ENCODE measurements at places on chromosomes 6 and 20.

GRCh38 chr6:2021713-2022125, 223.7 kb downstream of the GMDS start:
- DNase-seq: no peak

DNA sequence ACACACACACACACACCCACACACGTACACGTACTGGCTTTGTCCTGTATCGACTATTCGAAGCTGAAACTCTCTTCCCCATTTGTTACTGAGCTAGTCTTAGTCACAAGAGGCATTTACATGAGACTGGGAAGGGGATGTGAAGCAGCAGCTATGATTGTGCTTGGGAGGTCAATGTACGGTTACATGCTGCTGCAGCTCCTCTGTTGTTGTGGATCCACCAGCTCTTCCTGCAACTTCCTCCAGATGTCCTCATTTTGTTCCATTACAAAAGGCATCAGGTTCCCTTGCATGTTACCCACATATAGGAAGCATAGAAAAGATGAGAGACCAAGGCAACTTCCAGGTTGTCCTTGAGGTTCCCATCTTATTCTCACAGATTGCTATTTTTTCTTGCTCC, 612.4 kb upstream of the IMPG1 start:
- no peak for DNase-seq

- no peak for DNase-seq
These were observed 156.2 kb downstream of the THBS2 start for GRCh38 chr6:169097381-169097959.

DNA sequence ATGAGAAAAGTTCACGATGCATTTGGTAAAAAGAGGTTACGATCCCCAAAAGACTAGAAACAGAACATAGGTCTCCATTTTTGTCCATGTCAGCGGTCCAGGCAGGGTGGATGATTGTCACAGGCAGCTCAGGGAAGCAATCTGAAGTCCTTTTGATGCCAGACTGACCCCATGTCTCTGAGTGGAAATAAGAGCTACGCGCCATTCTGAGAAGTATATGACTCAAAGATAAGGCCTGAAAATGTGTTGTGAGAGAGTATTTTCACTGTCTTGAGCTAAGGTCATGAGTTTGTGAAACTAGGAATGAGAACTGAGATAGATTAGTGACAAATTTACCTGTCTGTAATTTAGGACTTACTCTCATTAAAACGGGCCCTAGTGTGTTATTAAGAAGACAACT, 69.5 kb downstream of the LYRM4 start:
- DNase-seq: no peak

- DNase-seq: no peak
These were observed 40.7 kb downstream of the YTHDF1 start for GRCh38 chr20:63175038-63175895.

GRCh38 chr6:80468398-80468797, 361.9 kb downstream of the BCKDHB start:
- DNase-seq: no peak

DNA sequence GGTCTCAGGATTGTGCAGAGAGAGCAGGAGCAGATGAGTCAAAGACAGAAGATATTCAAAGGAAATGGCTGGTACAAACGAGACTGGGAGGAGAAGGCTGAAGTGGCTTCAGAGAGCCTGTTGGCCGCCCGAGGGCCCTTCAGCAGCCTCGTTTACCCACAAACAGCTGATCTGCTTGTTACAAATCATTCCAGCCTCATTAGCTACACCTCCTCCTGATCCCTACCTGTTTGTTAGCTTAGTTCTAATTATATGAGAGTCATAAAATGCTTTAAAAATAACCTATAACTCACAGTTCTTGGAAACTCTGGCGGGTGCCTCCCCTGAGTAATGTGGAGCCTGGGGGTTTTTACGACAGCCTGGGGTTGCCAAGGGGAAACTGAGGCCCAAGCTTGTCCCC, 12.6 kb downstream of the GLP1R start:
- no peak for DNase-seq

DNA sequence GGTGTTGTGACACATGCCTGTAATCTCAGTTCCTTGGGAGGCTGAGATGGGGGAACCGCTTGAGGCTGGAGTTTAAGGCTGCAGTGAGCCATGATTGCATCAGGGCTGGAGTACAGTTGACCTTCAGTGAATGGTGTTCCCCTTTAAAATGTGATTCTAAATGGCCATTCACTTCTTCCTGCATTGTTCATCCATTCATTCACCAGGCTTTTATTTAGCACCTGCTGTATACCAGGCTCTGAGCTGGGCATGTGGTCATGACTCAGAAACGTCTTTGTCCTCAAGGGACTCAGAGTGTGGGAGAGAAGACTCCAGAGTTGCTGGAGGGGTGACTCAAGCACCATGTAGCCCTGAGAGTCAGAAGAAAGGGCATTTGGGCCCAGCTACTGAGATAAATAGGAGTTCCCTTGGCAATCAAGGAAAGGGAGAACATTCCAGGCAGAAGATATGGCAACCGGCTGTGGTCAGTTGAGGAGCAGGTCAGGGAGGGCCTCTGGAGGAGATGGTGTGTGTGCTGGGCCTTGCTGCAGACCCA, 101.1 kb downstream of the DLGAP4 start:
- DNase-seq: no peak

DNA sequence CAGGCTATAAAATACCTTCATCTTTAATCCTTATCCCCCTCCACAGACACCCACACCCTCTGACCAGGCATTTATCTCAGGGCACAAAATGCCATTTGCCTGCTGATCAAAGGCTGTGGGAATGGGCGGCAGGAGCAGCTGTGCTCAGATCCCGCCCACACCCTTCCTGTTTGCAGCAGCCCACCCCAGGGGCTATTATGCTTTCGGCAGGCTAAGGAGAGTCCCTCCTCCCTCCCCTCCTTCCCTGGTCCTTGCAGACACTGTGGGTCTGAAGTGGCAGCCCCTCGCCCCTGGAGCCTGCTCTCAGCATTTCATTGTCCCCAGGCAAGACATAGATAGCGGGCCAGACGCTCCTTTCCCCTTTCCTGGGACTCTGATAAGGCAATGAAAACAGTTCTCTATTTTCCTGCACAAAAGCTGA, 220.8 kb upstream of the HEY2 start:
- no peak for DNase-seq

GRCh38 chr20:49112596-49113274, 66.6 kb downstream of the CSE1L start:
- DNase-seq: no peak

DNA sequence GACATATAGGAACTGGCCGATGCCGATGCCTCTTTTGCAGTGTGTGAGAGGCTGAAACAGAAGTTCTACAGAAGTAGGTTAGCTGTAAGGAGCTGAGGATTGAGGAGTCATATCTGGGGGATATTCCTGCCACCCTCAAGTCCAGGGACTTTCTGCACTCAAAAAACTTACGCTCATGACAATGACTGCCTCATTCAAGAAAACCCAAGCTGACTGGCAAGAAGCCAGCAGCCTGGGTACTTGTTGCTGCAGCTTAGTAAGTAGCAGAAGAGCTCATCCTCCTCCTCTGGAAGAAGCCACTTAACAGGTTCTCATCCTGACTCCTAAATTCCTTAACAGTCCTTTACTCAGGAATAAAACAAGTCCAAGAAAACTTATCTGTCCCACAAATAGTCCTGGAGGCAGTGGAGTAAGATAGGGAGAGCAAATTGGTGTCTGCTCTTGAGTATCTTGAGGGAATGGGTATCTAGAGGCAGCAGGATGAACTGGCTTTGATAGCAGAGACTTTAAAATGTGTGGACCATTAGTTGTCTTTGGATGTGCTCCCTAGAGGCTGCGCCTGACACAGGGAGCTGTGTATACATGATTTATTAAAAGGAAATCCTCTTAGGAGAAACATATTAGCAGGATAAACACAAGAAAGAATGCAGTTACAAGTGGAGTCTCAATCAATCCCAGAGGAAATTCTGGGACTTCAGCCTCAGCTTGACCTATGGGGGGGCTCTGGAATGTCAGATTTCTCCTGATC, 7.4 kb downstream of the CALHM5 start:
- DNase-seq: no peak

DNA sequence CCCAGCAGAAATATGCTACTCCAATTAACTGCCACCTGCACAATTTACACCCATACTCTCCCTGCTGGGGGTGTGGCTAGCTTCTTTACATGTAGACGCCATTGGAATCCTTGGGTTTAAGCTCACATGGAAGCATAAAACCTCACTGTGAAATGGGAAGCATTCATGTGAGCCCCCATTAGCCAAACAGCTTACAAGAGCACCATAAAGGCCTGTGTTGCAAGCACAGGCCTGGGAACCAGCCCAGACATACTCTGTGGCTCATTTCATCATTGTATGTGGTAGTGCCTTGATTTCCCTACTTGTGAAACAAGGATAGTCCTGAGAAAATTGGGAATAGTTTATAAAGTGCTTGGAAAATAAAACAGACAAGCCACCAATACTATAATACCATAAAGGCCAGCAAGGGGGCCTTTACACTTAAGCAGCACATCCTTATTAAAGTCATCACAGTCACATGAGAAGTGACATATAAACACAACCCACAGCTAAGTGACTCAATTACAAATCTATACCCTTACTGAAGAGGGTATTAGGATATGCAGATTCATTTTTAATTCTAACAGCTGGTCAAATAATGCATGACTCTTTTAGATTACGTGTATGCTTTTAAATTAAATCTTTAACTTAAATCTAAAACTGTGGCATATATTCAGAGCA, 6.8 kb downstream of the ADNP start:
- no peak for DNase-seq

GRCh38 chr6:47376930-47377329, 67.2 kb upstream of the TNFRSF21 start:
- DNase-seq: no peak

GRCh38 chr6:44828780-44829179, 441.3 kb downstream of the CDC5L start:
- no peak for DNase-seq
